Cerebellar nuclear complex (tissue), 1 donor: ENCODE measurements at places on chromosomes 1 and 21.

- DNase-seq = no peak
Measured at GRCh38 chr1:64511044-64511443, 41.1 kb downstream of the CACHD1 start.

DNA sequence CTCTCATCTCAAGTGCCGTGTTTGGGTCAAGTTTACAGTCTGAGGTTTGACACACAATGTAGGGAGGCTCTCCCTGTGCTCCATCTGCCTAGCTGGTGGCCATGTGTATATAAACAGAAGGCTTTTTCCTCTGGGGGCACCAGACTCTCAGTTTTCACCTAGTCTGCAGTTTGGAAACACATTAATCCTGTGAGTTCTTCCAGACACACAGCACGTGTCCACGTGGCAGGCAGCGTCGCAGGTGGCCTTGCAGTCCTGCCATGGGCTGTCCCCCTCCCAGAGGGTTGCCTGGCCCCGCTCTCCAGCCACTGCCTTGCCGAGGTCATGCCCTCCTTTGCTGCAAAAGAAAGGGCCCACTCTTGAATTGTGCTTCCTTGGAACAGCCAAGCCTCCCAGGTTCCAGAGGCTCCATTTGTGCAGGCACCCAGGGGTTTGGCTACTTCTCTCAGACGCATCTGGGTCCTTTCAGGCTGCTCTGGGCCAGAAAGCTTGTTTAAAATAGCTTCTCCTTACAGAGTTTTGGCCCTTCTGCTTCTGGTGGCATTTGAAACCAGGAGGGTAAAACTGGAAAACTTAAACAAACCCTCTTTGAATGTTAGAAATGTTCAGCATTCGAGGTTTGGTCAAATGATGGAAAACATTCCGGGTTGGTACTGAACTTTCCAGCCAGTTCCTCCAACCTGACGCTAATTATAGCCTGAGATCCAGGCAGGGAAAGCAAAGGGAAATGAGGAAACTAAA lies 4.4 kb upstream of the RUNX1 start:
- no peak for DNase-seq

DNA sequence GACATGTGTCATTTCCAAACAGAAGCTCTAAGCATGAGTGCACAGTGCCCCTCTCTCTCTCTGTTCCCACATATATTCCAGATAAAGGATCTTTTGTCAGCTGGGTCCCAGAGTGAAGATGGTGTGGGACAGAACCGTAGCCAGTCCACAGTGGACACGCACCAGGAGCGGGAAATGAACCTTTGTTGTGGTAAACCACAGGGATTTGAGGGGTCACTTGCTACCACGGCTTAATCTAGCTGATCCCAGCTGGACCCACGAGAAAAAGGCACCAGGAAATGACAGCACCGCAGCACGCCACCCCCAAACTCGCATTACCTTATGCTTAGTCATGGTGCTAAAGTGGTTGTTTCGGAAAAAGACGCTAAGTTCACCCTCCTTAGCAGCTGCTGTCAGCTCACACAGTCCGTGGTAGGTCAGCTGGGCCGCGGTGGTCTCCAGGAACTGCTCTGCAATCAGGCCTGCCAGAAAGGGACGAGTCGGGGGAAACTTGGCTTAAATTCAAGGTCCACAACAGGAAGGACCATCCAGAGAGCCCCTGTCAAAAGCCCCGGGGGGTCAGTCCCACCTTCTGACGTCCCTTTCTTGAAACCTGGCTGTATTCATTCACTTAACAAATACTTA lies 7.5 kb downstream of the MINDY1 start:
- no peak for DNase-seq

DNA sequence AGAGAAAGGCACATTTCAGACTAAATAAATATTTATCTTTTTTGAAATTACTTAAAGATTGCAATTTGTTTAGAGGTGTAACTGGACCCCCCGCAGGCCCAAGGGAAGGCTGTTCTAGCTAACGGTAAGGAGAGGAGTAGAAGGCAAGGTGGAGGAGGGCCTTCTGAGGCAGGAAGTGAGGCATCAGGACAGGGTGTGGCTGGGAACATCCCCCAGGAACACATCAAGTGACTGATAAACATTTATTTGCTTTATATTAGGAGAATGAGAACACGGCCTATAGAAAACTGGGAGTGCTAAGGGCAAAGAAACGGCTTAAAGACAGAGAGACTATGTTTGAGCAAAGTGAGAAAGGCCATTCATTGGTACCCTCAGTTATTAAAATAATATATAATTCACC lies 23.2 kb downstream of the HIVEP3 start:
- no peak for DNase-seq

DNA sequence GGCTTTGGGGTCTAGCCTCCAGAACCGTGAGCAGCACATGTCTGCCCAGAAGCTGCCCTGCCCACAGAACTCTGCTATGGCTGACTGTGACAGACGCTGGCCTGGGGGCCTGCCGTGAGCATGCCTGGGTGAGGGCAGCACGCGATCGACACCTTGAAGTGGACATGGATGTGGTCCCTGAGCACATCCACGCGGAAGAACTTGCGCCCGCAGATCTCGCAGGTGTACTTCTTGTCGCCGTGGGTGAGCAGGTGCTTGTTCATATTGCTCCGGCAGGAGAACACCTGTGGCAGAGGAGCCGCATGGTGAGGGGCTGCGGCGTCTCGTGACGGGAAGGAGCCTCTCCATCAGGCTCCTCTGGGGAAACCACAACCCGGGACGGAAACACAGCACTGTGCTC lies 56.0 kb downstream of the PRDM15 start:
- no peak for DNase-seq

GRCh38 chr1:163410073-163410999 lies 88.6 kb downstream of the NUF2 start:
- DNase-seq = no peak

- DNase-seq = no peak
Measured at GRCh38 chr1:165738794-165739193, 29.9 kb downstream of the TMCO1 start.

DNA sequence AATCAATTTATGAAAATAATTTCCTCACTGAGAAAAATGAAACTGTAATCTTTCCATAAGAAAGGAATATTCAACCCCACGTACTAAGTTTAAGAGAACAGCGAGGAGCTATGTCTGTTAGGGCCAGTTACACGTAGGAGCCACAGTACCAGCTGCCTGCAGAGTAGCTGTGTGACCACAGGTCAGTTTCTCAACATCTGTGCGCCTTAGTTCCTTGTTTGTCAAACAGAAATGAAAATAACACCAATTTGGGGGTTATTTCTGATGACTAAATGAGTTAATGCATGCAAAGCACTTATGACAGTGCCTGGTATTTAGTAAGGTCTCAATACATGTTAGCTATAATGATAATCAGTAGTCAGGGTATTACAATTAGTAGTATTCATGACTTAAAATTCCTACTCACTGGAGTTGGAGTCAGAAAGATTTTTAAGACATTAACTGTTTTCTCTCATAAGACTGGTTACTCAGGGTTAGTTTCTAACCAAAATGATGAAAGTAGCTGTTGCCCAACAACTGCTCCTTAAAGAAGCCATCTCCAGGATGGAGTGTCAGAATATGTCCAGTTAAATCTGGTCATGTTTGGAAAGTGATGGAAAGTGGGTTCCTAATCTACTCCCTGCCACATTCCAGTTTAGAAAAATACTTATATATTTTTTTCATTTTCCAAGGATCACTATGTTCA lies 85.8 kb upstream of the ZNF648 start:
- DNase-seq = no peak

- no peak for DNase-seq
Measured at GRCh38 chr1:26220199-26220912, 13.6 kb upstream of the CEP85 start.

- no peak for DNase-seq
Measured at GRCh38 chr1:116374353-116375147, 1.5 kb downstream of the ATP1A1 start.

DNA sequence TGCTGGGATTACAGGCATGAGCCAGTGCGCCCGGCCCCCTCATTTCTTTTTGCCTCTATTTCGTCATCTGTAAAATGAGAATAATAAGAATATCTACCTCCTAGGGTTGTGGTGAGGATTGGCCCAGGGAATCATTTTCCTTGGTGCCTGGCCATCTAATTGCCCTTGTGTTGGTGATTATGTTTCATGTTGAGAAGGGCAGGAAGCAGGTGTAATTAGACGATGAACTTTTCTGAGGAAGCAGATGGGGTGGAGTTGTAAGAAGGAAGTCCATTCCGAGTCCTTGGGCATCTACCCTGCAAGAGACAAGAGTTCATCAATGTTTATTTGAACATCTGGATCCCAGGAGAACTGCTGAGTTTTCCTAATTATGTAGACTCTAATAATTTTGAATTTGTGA lies 38.7 kb upstream of the NEK2 start:
- DNase-seq = no peak

GRCh38 chr21:46191686-46192575 lies 7.7 kb upstream of the SPATC1L start:
- no peak for DNase-seq

GRCh38 chr21:43702785-43703034 lies 16.2 kb upstream of the PDXK start:
- no peak for DNase-seq
